Neural crest cell (in vitro differentiated cells): ENCODE measurements at places on chromosomes 12 and 14.

DNA sequence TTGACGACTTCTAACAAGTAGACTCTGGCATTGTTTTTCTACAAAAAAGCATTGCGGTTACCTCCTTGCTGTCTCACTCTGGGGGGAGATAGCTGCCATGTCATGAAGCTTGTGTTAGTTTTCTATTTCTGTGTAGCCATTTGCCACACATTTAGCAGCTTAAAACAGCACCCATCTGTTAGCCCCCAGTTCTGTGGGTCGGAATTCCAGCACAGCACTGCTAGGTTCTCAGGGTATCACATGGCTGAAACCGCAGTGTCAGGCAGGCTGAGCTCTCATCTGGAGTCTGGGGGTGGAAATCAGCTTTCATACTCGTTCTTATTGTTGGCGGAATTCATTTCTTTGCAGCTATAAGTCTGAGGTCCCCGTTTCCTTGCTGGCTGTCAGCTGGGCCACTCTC lies 19.9 kb upstream of the STXBP6 start:
- DNase-seq = no peak

GRCh38 chr12:30926243-30927221 lies at the start of gene TSPAN11:
TSPAN11 (plus strand) TSS chr12:30926748; CDS start chr12:30953992, 27,244 bp downstream.
- peak; percentile 59 for DNase-seq

DNA sequence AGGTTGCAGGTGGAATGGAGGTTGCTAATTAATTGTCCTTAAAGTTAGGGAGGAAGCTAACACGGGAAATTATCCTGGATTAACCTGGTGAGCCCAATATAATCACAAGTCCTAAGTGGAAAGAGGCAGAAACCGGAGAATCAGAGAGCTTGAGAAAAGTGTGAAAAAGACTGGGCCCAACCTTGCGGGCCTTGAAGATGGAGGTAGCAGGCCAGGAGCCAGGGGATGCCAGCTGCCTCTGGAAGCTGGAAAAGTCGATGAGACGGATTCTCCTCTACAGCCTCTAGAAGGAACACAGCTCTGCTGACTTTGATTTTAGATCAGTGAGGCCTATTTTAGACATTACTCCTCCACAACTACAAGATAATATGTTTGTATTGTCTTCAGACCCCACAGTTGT lies 2.1 kb downstream of the SDR9C7 start:
- no peak for DNase-seq

DNA sequence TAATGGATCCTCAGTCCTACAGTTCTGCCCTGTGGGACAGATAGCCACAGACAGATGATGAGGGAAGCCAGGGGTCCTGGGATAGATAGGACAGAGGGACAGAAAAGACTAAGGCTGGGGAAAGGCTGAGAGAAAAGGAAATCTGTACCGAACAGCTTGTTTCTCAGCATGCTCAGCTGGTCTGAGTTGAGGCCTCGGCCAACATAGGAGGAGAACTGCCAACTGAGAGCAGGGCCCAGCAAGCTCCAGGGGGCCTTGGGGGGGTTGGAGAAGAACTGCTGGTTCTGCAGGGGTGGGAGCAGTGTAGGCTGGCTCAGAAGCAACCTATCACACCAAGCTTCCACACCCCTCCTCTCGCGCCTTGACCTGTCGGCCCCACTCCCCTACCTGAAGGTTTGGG lies 10.1 kb downstream of the IL23A start:
- DNase-seq = no peak

GRCh38 chr12:111045941-111046340 lies 125.6 kb upstream of the MYL2 start:
- DNase-seq = no peak

DNA sequence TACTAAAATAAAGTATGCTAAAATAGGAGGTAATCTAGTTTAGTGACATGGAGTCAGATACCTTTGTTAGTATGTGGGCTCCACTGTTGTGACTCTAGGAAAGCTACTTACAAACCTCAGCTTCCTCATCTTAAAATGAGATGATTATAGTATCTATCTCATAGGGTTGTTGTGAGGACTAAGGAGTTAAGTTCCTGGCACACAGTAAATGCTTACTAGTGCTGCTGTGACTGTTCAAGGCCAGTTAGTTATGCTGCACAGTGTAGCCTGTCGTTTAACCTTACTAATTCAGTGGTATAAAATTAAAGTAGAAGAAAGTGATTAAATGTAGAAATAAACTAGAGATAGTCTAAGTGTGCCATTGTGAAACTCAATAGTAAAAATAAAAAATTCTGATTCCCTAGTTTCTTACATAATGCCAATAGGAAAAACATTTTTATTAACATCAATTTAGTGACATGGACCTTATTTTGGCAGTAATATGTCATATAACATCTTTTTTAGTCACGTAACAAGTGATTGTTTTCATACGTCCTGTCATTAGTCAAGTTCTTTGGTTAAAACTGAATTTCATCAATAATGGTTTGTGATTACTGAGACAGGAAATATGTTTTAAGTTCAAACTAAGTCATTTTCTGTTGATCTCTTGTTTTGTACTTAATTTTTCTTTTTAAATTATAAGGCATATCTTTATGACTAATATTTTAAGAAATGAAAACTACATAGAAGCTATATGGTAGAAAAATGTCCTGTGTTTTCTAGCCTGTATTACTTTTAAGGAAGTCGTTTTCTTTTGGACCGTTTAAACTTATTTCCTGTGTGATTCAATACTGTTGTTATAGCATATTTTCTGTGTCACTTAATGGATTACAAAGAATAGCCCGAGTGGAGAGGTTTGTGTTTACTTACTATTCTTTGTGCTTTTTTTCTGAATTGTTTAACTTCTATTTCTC lies 74.0 kb downstream of the PCNX1 start:
- DNase-seq = no peak

GRCh38 chr12:111976291-111976690 lies 36.7 kb downstream of the TMEM116 start:
- DNase-seq = no peak

DNA sequence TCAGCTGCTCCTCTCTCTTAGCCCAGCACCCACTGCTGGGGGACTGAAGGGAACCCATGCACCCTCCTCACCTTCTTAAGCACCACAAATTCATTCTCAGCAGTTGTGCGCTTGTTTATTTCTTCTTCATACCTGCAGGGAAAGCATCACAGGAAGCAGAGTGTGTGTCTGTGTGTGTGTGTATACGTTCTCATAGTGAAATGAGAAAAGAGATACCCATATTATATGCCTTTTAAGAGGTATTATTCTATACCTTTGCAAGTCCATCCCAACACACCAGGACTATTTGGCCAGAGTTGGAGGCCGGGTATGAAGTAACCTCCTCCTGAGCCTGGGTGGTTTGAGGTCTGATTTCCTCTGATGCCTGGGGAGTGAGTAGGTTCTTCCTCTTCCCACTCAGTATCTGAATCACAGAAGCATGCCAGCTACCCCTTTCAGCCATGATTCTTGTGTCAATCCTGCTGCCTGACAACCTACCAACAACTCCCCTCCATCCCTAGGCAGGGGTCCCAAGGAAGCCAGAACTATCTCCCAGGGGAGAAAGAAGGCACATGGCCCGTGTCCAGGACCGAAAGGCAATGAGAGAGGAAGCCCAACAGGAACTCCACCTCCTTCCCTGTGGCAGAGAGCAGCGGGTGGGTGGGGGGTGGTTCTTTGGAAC lies 3.0 kb downstream of the KRT73 start:
- DNase-seq = no peak

- peak; percentile 46 for DNase-seq
Measured at GRCh38 chr14:41609704-41610183, 3.1 kb downstream of the LRFN5 start.

GRCh38 chr12:12451098-12451497 lies 94.2 kb downstream of the BORCS5 start:
- DNase-seq = no peak

GRCh38 chr12:71688961-71689570 lies 3.2 kb downstream of the TMEM19 start:
- DNase-seq = no peak

- no peak for DNase-seq
Measured at GRCh38 chr12:38157274-38157932, 159.2 kb upstream of the ALG10B start.

DNA sequence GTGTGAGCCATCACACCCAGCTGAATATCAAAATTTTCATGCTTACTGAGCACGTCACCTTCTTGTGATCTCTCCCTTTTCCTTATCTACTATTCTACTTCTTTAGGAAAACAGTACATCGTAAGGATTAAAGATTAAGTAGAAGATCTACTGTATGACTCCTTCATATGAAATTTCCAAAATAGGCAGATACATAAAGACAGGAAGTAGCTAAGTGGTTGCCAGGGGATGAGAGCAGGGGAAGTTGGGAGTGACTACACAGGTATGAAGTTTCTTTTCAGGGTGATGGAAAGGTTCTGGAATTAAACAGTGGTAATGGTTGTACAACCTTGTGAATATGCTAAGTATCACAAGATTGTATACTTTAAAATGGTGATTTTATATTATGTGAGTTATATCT lies 36.5 kb upstream of the CERS5 start:
- DNase-seq = no peak

DNA sequence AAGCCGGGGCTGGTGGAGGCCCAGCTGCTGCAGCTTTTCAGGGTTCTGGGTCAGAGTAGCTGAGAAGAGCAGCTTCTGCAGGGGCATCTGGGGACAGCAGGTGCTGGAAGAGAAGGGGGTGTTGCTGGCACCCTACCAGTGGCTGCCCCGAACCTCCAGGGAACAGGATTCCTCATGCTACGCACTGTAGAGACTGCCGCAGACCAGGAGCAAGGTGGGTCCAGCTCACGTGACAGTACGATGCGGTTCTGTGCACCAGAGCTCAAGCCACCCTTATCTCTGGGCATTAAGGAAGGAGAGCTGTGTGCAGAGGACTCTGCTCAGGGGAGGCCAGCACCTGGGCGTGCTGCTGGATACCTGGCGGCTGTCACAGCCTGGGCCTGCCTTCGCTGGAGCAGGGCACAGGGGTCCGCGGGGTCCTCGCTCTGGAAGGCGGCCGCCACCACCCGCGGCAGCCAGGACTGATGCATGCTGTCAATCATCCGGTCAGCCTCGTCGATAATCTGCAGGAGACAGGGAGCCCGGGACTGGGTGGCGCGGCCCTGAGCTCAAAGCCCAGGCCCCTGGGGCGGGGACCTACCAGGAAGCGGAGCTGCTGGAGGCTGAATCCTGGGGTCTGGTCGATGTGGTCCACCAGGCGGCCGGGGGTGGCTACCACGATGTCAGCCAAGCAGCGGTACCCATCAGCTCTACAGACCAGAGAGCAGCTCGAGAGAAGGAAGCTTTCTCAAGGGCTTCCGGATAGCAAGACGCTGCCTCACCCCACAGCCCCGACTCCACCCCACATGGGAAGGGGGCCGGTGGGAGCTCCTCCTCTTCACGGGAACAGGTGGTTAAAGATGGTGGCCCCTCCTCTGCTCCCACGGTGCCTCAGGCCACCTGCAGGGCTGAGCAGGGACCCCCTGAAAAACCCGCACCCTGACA lies 2.9 kb downstream of the DDX51 start:
- DNase-seq = no peak

- DNase-seq = no peak
Measured at GRCh38 chr14:55272387-55272786, 1.2 kb downstream of the FBXO34 start.

DNA sequence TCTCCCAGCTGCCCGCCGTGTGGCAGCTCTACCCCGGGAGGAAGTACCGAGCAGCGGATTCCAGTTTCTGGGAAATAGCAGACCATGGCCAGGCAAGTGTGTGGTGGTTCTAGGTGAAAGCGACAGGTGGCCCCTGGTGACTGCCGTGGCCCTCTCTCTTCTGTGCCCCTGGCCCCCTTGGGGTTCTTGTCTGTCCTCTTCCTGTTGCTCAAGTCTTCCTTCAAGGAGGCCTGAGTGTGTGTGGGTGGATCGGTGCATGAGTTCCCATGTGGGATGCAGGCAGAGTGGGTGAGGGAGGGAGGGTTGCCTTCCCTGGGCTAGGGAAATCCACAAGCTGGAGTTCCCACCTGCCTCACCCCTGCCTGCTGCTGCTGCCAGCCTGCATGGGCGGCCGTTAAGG lies 4.6 kb downstream of the TCL1B start:
- no peak for DNase-seq

- no peak for DNase-seq
Measured at GRCh38 chr14:103125098-103126070, 2.1 kb downstream of the TNFAIP2 start.

DNA sequence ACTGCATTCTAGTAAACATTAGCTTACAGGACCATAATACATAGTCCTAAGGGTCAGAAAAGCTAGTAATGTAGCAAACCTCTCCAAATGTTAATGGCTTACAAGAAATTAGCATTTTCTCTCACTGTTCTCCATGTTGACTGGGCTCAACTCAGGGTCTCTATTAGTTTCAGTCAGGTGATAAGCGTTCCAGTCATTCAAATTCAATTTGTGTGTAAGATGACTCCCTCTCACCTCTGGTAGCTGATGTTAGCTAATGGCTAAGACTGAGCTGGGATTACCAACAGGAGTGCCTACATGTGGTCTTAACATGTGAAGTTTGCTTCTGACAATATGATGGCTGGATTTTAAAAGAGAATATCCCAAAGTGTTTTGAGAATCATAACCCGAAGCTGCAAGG lies 630.5 kb upstream of the USP15 start:
- no peak for DNase-seq

GRCh38 chr14:89870316-89870715 lies 84.2 kb downstream of the EFCAB11 start:
- no peak for DNase-seq

GRCh38 chr12:39692258-39692853 lies 72.8 kb upstream of the ABCD2 start:
- no peak for DNase-seq

- DNase-seq = no peak
Measured at GRCh38 chr14:93042968-93043940, 72.5 kb downstream of the ITPK1 start.

GRCh38 chr12:46473634-46474329 lies 101.2 kb upstream of the SLC38A2 start:
- DNase-seq = no peak

DNA sequence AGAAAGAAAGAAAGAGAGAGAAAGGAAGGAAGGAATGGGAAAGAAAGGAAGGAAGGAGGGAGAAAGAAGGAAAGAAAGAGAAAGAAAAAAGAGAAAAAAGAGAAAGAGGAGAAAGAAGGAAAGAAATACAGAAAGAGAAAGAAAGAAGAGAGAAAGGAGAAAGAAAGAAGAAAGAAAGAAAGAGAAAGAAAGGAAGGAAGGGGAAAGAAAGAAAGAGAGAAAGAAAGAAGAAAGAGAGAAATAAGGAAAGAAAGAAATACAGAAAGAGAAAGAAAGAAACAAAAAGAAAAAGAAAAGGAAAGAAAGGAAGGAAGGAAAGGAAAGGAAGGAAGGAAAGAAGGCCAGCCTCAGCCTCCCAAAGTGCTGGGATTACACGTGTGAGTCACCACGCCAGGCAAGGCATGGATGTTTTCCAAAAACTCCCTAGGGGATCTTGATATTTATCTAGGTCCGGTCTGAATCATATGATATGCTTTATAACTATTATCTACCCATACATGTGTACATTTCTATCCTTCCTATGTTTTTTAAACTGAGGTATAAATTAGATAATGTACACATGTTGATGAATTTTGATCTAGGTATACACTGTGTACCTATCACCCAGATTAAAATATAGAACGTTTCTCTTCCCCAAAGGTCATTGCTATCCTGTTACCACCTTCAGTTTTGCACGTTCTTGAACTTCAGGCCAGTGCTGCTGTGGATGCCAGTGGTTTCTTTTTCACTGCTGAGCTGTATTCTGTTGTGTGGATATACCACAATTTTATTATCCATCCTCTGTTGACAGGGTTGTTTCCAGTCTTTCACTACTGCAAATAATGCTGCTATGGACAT lies 177.9 kb downstream of the RBM19 start:
- no peak for DNase-seq
